ENCODE measurements at places on chromosomes 16 and 17.
A peak's percentile ranks its signal among the peaks of the same experiment; 100 is the strongest.

DNA sequence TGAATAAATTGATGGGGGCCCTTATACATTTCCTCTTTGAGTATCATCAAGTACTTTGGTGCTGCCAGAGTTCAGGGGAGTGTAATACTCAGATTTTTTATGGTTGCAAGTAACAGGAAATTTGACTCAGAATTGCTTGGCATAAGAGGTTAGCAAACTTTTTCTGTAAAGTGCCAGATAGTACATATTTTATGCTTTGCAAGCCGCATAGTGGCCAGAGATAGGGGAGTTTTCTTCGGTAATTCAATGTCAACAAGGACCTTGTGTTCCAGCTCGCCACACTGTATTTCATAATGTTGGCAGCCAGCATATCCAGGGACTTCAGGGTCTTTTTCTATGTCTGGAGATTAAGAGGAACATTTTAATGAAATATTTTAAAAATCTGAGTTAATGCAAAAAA, 51.0 kb upstream of the MARCHF10 start:
- no peak for DNase-seq

- no peak for DNase-seq
Measured at GRCh38 chr16:64051824-64052223, 1070.0 kb downstream of the CDH11 start.

GRCh38 chr17:64687961-64688360, 25.9 kb upstream of the SMURF2 start:
- no peak for DNase-seq

DNA sequence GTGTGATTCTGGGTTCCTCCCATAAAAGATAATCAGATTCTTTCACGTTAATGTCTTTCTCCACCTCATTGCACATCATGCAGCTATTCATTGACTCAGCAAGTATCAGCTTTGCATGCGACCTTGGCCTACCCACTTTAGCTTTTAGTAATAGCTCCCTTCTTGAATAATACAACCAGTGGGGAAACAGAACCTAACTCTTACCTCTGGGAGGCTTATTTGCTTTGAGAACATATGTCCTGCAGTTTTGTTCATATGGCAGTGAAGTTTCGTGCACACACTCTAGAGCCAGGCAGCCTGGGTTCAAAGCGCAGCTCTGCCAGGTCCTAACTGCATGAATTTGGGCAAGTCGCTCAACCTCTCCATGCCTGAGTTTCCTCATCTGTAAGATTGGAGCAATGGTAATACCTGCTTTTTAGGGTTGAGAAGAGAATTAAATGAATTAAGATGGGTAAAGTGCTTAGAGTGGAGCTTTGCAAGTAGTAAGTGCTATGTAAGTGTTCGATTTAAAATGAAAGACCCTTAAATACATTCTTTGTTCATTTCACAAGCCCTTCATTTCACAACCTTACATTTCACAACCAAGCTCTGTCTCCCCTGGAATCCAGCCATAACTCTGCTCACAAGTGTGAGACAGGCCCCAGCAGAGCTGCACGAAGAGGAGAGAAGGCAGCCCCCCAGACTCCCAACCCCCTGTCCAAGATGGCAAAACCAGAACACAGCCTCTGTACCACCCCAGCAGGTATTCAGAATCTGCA, 29.3 kb downstream of the MAPT start:
- DNase-seq: no peak

DNA sequence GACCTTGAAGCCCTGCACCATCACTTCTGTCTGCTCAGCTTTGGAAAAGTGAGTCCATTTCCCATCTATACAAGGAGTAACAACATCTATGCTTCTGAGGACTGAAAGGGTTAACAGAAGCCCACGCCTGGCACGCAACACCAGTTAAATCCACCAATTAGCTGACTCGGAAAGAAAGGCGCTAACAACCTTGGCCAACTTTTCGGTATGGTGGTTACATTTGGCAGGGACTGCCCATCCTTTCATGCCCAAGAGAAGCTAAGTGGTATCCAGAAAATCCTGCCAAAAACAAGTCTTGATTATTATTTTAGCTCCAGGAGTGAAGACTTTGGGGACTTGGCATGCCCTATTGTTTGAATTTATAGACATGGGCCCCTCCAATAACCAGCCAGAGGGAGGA, 202.3 kb upstream of the RPL38 start:
- DNase-seq: no peak

GRCh38 chr17:17448723-17449122, 28.1 kb upstream of the MED9 start:
- no peak for DNase-seq

DNA sequence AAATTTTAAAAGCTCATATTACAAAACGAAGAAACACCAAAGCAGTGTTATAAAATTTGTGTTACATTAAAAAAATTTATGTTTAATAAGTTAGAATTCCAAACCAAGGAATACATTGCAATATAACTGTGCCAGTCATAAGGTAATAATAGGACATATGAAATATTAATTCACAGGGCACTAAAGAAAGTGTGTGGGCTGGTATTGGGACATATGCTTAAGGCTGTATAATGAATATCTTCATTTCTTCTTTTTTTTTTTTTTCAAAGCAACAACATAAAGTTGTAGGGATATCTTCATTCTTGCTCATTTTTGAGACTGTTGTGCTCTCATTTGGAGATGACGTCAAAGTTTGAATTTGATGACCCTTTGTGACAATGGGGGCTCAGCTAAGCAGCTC, 17.5 kb upstream of the FBXO47 start:
- no peak for DNase-seq

DNA sequence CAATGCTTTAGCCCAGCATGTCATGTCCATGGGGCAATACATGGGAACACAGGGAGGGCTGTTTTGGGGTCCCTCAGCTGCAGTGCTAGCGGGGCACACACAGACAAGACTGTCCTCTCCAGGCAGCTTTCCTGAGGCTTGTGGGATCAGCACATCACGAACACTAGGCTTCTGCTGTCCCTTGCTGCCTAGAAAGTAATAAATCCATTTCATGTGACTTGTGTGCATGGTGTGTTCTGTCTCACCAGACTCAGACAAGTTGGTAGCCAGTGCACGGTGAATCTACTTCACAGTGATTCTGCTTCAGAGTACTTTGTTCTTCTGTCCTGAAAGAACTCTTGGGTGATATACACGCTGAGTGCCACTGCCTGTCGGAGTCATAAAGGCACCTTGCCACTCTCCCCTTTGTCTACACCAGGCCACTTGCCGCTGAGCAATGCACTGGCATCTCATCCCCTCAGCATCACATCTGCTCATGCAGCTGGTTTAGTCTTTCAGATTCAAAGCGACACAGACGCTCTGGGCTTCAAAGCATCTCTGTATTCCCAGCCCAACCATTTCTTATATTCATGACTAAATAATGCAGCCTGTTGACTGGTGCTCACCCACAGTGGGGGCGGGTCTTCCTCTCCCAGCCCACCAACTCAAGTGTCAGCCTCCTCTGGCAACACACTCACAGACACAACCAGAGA, 95.2 kb upstream of the COX10 start:
- DNase-seq: no peak

GRCh38 chr16:58640949-58641348, 11.3 kb upstream of the CNOT1 start:
- no peak for DNase-seq

DNA sequence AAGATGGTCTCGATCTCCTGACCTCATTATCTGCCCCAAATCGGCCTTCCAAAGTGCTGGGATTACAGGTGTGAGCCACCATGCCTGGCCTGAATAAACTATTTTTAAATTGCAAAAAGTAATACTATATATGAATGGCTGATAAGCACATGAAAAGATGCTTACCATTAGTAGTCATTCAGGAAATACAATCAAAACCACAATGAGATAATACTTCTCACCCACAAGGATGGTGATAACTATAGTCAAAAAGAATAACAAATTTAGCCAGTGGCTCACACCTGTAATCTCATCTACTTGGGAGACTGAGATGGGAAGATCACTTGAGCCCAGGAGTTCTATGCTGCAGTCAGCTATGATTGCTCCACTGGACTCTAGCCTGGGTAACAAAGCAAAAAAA, 2.4 kb upstream of the TACO1 start:
- no peak for DNase-seq

GRCh38 chr16:78796221-78796866, 696.9 kb downstream of the WWOX start:
- DNase-seq: peak; percentile 61

DNA sequence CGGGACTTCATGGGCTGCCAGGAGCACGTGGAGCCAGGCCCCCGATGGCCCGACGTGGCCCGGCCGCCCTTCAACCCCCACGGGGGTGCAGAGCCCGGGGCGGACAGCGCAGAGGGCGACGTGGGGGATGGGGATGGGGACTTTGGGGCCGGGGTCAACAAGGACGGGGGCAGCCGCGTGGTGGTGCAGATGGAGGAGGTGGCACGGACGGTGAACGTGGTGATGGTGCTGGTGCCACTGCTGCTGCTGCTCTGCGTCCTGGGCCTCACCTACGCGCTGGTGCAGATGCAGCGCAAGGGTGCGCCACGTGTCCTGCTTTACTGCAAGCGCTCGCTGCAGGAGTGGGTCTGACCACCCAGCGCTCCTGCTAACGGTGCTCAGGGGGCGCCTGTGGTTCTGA, 19.5 kb downstream of the MMP15 start:
- no peak for DNase-seq

- no peak for DNase-seq
Measured at GRCh38 chr16:76535-77272, 1.3 kb upstream of the MPG start.

GRCh38 chr17:73534209-73534909, 109.9 kb downstream of the SDK2 start:
- no peak for DNase-seq

GRCh38 chr17:29124135-29124924, 55.9 kb downstream of the MYO18A start:
- DNase-seq: no peak

DNA sequence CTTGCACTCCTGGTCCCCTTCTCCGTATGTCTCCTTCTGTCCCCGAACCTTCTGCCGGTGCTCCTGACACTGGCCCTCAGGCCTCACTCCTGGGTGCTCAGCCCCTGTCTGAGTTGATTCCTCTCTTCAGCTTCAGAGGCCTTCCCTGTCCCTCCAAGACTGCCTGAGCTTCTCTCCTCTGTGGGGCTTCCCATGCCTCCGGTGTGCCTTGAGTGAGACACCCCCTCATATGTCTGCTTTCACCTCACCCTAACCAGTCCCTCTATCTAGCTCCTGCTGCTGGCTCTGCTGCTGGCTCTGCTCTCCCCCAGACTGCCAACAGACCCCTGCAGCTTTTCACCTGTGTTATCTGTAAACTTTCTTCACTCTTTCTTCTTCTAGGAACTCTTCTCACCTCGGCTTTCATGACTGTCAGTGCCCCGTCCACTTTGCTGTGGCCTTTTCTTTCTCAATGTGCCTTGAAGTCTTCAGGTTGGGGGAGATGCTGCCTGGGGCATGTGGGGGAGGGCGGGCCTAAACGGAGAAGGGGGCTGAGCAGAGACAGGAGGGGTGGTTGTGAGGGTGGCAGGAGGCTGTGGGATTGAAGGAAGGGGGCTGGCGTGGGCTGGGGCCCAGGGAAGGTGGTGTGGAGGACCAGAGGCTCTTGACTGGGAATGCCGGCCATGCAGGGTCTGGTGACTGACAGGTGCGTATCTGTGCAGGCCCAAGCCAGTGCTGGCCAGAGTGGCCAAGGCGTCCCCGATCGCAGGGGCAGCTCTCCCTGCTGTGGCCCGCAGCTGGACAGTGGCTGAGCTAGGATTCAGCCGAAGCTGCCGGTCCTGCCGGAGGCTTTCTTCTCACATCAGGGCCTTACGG, 81.3 kb downstream of the METRNL start:
- DNase-seq: no peak

- no peak for DNase-seq
Measured at GRCh38 chr17:14448818-14449217, 147.9 kb downstream of the HS3ST3B1 start.

GRCh38 chr16:66294507-66294906, 72.0 kb upstream of the CDH5 start:
- no peak for DNase-seq

GRCh38 chr17:80146121-80147034, 550 bp downstream of the EIF4A3 start:
- DNase-seq: no peak

DNA sequence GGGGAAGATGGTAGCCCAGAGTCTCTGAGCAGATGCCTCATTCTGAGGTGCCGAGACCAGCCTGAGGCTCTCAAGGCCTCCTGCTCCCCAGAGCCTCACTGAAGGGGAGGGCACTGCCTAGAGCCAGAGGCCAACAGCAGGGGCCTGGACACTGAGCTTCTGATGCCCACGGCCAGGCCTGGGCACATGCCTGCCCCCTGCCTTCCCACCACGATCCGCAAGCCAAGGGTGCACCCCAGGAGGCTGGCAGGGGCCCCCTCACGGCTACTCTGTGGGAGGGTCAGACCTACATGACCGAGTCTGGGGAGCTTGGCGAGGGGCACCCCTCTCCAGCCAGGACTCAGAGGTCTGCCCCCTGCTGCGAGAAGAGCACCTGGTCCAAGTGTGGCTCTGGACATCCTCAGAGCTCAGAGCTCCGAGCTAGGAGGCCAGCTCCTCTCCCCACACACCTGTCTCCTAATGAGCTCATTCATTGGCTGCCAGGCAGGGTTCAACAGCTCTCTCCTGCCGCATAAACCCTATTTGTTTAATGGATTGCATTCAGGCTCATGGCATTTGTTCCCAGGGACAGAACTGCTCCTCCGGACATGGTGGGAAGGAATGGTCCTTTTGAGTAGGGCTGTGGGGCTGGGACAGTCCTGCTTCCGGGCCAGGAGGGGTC, 13.9 kb downstream of the OTOP3 start:
- DNase-seq: no peak

DNA sequence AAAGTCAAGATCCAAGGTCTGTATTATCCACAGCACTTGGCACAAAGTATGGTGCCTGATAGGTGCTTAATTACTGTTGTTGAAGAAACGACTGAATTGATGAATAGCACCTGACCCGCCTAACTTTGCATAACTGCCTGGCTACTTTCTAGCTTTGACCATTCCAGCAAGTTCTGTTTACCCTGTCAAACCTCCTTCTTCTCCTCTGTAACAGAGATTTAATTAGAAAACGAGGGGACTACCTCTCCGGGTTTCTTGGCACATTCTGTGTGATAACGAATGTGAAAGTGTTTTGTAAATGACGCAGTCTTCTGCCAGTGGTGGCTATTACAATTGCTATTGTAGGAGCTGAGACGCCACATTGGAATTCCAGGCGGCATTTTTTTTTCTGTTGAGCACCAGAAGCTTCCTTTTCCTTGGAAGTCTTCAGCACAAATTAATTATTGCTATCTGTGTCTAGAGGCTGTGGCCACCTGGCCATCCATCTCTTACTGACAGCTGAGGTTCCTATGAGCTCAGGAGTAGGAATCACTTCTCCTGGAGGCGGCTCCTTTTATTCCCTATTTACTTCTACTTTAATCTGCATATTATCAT, 522.9 kb downstream of the HS3ST4 start:
- no peak for DNase-seq

- peak; percentile 66 for DNase-seq
Measured at GRCh38 chr17:82097184-82097918, 685 bp downstream of the FASN start.

- DNase-seq: no peak
Measured at GRCh38 chr16:84692451-84693214, 7.2 kb upstream of the USP10 start.

DNA sequence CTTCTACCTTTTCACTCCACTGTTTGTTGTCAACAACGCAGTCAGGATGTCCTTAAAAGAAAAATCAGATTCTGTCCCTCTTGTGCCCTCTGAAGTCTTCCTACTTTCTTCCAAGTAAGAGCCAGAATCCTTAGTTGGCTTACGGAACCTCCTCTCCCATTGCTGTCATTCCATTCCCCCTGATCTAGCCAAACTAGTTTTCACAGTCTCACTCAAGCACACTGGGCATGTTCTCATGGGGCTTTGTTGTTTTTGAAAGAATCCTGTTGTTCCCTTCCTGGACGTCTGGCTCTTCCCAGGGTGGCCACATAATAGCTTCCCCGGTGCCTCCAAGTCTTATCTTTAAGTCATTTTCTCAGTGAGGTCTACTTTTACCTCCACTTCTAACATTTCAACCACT, 158.6 kb upstream of the ELAC2 start:
- no peak for DNase-seq
